ENCODE measurements at places on chromosomes 5 and 9.

DNA sequence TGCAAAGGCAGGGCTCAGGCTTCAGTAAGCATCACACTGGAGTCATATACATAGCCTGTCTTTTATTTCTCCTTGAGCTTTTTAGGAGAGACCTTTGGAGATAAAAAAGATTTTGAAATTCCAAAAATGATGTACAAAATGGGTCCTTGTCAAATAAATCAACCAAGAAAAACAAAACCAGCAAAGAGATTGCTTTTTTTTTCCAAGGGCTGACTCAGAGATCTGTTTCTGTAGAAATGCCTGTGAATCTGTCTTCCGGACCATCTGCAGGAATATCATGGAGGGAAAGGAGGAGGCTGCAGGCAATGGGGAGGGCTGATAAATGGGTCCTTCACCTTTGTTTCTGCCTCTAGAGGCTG lies 77.4 kb downstream of the SLIT3 start:
- no peak for DNase-seq

DNA sequence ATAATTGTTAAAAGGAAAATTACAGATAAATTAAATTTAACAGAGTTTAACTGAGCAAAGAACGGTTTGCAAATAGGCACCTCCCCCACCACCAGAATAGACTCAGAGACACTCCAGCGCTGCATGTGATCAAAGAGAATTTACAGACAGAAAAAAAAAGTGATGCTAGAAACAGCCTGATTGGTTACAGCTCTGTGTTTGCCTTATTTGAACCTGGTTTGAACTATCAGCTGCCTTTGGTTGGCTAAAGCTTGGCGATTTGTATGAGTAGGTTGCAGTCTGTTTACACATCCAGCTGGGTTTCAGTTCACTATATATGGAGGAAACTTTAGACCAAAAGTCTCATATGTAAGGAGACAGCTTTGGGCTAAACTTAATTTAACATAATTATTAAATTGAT lies 249.1 kb downstream of the ENC1 start:
- DNase-seq = no peak

GRCh38 chr5:77935506-77936364 lies 159.6 kb upstream of the TBCA start:
- DNase-seq = no peak

DNA sequence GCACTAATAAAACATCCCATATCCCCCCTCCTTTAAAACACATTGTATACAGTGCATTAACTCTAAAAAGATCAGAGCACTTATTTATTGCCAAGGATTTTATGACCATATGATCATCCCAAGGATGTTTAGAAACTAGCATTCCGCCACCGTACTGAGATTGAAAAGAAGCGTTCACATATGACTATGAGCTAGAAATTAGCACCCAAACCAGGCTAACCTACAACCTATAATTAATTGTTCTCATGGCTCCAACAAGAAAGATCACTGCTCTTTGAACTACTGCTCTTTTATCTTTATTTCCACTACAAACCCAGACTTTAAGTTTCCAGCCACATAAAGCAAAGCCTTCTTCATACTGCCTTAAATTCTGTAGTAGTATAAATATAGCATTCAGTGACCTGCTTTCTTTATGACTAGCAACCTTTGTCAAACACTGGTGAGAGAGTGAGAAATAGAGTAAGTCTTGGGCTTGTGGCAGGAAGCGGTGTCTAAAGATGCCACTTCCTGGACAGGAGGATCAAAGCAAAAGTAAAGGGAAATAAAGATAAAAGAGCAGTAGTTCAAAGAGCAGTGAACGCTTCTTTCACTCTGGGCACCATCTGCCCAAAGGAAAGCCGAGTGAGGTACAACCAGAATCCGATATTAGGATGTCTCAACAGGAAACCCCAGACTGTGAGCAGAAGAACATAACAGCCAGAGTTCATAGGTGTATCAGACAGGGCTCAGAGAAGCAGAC lies 151.1 kb upstream of the ERCC6L2 start:
- peak; percentile 49 for DNase-seq

GRCh38 chr5:130896636-130897035 lies 268.4 kb downstream of the HINT1 start:
- DNase-seq = no peak

DNA sequence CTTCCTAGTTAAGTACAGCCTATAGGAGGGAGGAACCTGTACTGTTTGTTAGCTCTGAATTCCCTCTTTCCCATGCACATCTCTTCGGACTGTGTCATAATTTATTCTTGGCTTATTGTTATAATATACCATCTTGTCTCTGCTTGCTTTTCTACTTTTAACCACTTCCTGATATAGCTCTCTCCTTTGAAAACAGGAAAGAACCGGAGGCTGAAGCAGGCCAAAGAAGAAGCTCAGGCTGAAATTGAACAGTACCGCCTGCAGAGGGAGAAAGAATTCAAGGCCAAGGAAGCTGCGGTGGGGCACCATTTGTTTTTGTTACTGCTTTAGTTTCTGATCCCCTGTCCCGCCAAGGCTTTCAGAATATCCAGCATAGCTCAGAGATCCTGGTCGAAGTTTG lies 4.8 kb downstream of the ATP6V1G1 start:
- DNase-seq = no peak

DNA sequence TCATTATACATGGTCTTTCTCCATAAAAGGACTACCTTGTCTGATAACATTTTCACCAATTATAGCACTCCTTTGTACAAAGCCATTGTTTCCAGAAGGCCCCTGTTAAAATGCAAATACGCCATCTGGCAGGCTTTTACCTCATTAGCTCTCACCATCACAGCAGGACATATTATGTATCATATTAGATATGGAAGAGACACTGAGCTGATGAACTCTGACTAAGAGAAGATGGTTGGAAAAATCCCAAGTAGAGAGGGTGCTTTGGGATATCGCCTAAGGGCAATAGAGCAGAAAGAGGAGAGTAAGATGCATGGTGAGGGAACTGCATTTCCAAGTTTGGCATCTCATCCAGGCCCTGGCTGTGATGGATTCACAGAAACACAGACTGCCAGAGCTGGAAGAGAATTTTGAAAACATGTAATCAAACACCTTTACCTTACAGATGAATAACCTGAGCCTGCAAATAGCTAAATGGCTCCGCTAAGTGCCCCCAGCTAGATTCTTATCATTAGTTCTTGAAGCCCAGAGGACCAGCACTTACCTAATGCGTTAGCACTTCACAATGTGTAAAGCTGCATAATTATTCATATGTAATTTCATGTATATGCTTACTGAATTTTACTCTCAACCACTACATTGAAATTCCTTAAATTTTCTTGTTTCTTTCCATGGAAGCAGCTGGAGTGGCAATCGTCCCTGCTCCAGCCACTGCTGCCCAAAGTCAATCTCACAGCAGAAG lies 393.6 kb upstream of the IZUMO3 start:
- no peak for DNase-seq

DNA sequence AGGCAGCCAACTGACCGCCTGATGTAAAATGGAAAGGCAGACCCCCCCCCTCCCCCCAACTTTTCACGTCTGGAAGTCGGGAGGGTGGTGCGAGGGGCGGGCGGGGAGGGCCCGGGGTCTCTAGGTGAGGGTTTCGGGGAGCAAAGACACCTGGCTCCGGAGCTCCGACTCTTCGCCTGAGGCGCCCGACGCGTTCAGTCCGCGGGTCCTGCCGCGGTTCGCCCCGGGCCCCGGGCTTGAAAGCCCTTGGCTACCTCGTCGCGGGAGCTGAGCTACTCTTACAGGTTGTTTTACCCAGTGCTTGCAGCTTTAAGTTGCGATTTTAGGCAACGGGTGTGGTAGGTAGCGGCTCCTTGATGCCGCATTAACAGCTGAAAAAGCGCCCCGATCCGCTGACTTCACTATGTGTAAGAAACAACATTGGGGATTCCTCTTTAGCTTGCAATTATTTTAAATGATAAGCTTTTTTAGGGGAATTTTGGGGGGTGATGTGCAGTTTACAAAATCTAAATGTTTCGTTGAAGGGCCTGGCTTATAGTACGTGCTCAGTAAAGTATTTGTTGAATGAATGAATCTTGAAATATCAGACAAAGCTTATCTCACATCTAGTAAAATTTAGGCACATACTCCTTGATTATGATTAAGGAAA lies 722 bp downstream of the CDC42SE2 start:
- no peak for DNase-seq

DNA sequence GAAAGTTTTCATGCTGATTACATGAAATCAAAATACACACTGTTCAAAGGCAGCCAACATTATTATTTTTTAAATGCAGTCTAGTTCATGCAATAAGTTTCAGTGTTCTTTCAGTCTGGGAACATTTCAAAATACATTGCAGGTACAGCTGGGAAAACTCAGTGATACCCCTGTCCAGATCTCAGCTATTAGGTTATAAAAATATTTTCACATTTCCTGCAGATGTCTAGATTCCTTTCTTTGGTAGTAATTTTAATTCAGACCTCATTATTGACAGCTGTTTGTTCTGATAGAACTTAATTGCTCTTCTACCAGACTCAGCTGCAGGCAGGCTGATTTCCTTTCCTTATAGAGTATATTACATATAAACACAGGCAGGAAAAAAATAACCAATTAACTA lies 556.8 kb upstream of the DMAC1 start:
- DNase-seq = no peak

DNA sequence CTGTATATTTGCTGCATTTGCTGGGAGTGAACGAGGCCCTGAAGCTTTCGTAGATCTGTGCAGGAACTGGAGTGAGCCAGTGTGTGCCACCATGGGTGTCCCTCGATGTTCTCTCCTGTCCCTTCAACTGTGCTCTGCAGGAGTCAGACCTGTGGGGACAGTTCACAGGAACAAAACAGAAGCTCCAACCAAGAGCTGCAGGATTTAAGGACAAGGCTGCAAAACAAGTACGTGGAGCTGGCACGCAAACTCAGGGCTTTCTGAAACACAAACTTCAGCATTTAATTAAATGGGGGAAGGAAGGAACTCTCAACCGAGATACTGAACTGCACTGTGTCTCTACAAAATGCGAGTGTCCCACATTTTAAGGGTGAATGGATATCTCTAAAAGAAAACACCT lies 24.2 kb downstream of the BASP1 start:
- no peak for DNase-seq

DNA sequence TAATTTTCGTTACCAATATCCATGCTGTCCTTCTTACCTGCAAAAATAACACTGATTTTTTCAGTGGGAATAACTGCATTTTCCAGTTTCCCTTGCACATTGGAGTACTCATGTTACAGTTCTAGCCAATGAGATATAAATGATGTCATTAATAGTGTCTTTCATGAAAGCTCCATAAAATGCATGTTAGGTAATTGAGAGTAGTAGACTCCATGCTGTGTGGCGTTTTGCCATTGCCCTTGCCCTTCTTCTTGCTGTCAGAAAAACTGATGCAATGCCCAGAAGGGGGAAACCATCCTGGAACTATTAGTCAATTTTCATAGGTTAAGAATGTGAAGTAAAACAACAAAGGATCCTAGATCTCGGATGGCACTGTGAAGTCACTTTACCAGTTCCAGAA lies 1765.3 kb downstream of the EFNA5 start:
- DNase-seq = no peak
